ENCODE measurements at places on chromosomes 16 and 17.

GRCh38 chr17:60766778-60767190, 89.1 kb downstream of the BCAS3 start:
- DNase-seq: no peak

GRCh38 chr16:83771306-83771942, 36.4 kb upstream of the HSBP1 start:
- DNase-seq: no peak

- peak; percentile 41 for DNase-seq
Observed at GRCh38 chr17:17751489-17752088, 70.3 kb downstream of the RAI1 start.

DNA sequence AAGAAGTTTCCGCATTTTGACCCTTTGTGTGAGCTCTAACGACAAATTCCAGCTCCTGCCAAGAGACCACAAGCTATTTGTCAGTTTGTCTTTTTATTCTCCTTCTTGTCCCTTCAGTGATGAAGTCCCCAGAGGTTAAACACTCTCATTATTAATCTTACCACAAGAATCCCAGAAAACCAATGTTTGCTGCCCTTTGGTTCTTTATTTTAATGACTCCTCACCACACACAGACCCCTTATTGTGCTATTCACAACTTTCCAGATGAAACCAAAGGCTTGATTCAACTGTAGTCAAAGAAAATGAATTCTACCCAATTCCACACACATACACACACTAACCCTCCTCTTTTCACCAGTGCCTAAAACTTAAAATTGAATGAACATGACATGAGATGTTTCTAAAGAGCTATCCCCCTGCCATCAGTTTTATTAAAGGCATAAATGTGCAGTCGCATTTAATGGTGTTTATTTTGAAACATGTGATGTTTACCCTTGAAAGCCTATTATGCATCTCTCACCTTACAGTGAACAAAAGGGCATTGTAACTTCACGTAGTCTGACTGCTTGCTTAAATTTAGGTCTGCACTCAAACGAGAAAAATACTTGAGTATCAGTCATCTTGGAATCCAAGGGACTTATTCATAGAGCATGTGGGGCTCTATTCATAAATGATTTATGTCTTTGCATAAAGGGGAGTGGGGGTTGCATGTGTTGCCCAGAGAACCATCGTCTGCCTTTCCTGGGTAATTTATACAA, 44.1 kb downstream of the PCTP start:
- no peak for DNase-seq

DNA sequence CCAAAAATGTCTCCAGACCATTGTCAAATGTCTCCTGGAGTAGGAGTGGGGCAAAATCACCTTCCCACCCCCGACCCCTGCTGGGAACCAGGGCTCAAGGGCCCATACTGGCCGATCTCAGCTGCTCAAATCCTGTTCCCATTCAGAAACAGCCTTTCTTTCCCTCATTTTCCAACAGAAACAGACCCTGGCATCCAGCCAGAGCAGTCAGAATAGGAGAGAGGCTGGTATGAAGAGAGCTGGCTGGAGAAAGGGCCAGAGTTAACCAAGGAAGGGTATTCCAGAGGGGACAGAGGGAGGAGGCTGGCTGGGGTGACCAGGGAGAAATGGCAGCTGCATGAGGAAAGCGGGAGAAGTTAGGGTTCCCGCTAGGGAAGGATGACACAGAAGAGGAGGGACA, 199.1 kb downstream of the XYLT1 start:
- no peak for DNase-seq
